ENCODE measurements at places on chromosomes 12 and 14. TPM values are rescaled to one million over a fixed set of nuclear protein-coding genes. Genes with fewer than 3 reads are reported as not detected.

DNA sequence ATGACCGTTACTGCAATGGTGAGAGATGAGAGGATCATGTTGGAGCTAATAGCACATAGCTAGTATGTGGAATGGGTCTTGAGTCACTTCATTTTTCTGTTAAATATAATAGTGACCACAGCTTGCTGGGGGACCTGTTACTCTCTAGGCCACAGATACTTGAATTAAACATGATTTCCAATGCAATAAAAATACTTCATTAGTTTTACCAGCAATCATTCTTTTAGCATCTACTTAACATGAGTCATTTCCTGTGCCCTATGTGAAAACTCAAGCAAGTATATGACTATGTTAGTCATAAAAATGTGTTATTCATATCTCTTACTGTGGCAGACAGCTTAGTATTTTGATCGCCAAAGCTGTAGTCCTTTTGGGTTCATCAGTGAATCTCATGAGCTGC is 798.8 kb downstream of the SLC16A7 start:
- peak; percentile 79 for DNase-seq

- no peak for DNase-seq
Measured at GRCh38 chr14:80606347-80606772, 335.2 kb downstream of the CEP128 start.

DNA sequence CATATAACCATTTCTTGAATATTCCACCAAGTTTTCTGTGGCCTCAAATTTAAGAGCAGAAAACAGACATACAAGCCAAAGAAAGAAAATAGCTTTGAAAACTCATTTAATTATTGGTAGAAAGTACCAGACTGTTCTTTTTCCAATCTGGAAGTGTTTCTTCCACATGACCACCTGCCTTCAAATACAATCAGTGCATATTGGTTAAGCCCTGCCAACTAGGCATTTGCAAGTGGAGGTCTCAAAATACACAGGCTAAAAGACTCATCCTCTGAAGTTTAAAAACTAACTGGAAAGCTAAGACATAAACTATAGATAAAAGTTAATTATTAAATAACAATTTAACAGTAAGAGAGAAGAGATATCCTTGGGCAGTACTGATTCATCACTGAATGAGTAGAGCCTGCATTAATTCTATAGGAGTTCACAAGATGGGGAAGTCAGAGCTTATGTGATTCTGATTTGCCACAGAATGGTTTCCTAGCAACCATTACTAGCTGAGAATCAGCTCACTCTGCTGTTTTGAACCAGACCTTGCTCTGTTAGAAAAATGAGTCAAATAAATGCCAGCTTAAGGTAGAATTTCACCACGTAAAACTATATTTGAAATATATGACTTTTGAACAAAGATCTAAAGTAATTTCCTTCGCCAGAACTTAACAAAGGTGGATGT is 433.8 kb downstream of the FUT8 start:
- no peak for DNase-seq

AMN gene
- polyA plus RNA-seq: not detected

PAWR gene
- 10.4 TPM for polyA plus RNA-seq

GPR137C gene
- polyA plus RNA-seq: 0.27 TPM

DNA sequence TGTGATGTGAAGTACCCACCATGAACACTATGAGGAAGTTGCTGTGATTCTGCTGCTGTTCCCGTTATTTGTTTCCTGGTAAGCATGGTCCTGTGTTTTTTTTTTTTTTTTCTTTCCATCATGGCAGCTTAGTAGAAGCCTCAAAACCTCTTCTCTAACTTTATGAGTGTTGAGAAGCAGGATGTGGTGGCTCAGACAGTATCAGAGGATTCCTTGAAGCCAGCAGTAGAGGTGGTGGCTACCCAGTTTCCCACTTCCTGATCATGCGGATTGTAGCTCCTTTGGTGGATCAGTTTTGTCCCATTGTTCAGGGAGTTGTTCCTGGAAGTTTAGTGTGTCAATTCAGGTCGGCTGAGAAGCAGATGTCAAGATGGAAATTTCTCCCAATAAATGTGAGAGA is 175.8 kb downstream of the ATP23 start:
- DNase-seq: no peak

CEBPE gene
- not detected for polyA plus RNA-seq

- DNase-seq: peak; percentile 20
Measured at GRCh38 chr14:77950371-77951063, 150.6 kb downstream of the ADCK1 start.

Data from mammary epithelial cell (primary cell).